ENCODE measurements at places on chromosomes 6 and 20.

- DNase-seq: no peak
Observed at GRCh38 chr6:3442431-3443220, 14.2 kb downstream of the SLC22A23 start.

DNA sequence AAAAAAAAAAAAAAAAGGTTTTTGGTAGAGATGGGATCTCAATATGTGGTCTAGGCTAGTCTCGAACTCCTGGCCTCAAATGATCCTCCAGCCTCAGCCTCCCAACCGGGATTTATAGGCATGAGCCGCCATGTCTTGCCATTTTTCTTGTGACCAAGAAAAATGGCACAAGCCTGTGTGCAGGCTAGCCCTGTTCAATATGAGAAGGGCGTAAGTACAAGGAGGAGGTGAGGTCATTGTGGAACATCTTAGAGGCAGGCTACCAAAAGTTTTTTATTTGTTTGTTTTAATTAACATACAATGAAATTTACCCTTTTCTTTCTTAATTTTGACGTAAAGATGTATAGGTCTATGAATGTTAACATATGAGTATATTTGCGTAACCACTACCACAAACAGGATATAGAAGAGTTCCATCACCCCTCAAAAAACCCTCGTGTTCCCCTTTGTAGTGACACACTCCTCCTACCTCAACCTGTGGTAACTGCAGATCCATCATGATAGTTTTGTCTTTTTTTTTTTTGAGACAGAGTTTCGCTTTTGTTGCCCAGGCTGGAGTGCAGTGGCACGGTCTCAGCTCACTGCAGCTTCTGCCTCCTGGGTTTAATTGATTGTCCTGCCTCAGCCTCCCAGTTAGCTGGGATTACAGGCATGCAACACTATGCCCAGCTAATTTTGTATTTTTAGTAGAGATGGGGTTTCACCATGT lies 28.3 kb upstream of the KIF3B start:
- DNase-seq: no peak

DNA sequence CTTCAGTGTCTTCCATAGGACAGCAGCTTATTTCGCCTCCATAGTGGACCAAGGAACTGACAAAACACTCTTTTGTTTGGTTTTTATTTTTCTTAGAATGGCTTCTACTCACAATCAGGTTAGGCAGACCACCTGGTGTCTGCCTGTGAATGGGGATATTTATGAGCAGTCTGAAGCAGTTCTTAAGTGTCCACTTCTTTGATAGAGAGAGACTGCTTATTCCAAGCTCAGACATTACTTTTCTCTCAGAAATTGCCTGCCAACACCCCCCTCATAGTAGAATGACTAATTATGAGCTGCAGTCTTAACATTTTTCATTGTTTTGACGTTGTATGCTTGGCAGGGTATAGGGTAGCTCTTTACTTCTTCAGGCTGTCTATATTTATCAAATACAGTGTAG lies 174.7 kb downstream of the ZFAND3 start:
- no peak for DNase-seq

- DNase-seq: no peak
Observed at GRCh38 chr6:35694462-35694861, 5.7 kb upstream of the FKBP5 start.

- no peak for DNase-seq
Observed at GRCh38 chr6:37802810-37803209, 16.7 kb upstream of the ZFAND3 start.

GRCh38 chr6:128630213-128630612 lies 109.8 kb upstream of the PTPRK start:
- DNase-seq: no peak

- DNase-seq: no peak
Observed at GRCh38 chr20:32004963-32005362, 5.3 kb upstream of the CCM2L start.

- no peak for DNase-seq
Observed at GRCh38 chr20:50328222-50328979, 137.8 kb downstream of the CEBPB start.

- no peak for DNase-seq
Observed at GRCh38 chr6:83589076-83589475, 76.7 kb downstream of the PRSS35 start.

GRCh38 chr6:159125014-159125609 lies 44.1 kb upstream of the FNDC1 start:
- DNase-seq: no peak

DNA sequence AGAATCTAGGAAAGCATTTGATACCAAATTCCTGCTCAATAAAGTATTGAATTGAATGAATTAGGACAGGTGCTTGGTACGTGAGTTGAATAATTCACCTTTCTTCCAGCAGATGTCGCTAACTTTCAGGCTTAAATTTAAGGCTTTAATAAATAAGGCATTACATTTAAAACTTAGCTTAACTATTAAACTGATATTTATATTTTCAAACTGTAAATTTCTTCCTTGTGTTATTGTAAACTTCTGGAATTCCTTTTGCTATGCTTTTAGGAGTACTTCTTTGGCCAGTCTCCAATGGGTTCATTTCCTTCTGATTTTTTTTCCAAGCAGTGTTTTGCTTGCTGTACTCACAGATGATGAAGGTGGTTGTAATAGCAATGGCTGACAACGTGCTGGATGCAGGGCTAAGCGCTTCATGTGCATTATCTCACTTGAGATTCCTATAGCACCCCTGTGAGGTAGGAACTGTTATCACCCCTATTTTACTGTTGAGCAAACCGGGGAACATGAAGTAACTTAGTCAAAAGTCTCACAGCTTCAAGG lies 71.3 kb upstream of the SLC2A12 start:
- no peak for DNase-seq

DNA sequence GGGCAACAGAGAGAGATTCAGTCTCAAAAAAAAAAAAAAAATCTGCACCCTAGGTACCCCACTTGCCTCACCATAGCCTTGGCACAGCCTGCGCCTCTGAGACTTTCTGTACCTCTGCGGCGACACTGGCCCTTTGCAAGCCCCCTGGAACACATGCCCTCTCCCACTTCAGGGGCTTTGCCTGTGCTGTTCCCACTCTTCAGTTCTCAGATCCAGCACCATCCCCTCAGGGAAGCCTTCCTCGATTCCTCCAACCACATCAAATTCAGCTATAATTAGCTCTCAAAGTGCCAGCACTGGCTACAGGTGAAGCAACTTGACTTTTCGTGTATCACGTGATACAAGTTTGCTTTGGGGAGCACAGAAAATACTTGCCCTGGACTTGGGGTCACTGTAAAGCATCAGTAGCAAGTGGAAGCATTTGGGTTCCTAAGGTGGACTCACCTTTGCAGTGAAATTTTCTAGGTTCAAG lies 2.1 kb upstream of the UBE2V1 start:
- no peak for DNase-seq

- no peak for DNase-seq
Observed at GRCh38 chr20:53706466-53707370, 113.1 kb upstream of the ZNF217 start.

DNA sequence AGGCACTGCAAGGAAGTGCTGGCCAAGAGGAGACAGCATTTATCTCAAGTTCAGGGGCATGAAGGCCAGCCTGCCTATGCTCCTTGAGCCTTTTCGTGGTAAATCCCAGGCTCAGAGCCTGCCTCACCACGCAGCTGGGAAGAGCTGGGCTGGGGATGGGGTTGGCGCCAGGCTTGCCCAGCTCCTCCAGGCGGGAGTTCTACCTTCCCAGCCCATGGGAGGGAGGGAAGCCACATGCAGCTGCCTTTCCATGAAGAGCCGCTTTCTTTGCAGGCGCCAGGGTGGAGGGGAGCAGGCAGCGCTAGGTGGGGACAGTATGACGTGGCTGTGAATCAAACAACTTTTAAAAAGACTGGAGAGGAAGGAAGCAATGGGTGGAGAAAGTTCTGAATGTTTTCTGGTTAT lies 19.5 kb upstream of the SIRT5 start:
- no peak for DNase-seq

- no peak for DNase-seq
Observed at GRCh38 chr20:2624190-2624589, 28.2 kb upstream of the NOP56 start.

GRCh38 chr20:46108435-46108841 lies 9.7 kb upstream of the CD40 start:
- DNase-seq: no peak

- DNase-seq: no peak
Observed at GRCh38 chr6:159114569-159114968, 54.6 kb upstream of the FNDC1 start.

GRCh38 chr6:25564943-25565342 lies 87.1 kb upstream of the SCGN start:
- no peak for DNase-seq

GRCh38 chr6:164832410-164832809 lies 477.0 kb downstream of the C6orf118 start:
- no peak for DNase-seq

- no peak for DNase-seq
Observed at GRCh38 chr20:40563296-40563950, 125.6 kb downstream of the MAFB start.

- DNase-seq: no peak
Observed at GRCh38 chr6:98672681-98673475, 161.5 kb upstream of the POU3F2 start.

GRCh38 chr6:155880900-155881299 lies 425.3 kb upstream of the NOX3 start:
- DNase-seq: no peak
